MG63 (cell line): ENCODE measurements at places on chromosomes 11 and 22. TPM values are rescaled to one million over a fixed set of nuclear protein-coding genes. Genes with fewer than 3 reads are reported as not detected.

The HTR3B gene
- not detected in 2 replicates for total RNA-seq

GRCh38 chr11:128180441-128181087 is 406.8 kb downstream of the ETS1 start:
- peak; percentile 87 for DNase-seq

DNA sequence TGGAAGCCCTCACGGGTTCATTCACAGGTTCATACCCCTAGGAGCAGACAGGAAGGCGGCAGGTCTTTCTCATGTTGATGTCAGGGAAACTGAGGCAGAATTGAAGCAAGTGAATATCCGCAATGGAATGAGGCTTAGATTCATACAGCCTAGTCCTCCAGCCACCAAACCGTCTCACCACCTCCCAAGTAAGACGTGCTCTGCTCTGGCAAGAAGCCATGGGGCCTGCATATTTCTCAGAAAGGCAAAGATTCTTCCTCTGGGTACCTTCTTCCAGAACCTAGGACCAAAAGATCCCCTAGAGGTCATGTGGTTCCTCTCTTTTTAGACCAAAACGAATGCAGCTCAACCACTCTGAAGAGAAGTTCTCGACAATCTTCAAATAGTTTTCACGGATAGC is 1.7 kb downstream of the AP1B1 start:
- no peak for DNase-seq

The SBF2 gene
- total RNA-seq: 16.7 and 23.2 TPM in 2 replicates

DNA sequence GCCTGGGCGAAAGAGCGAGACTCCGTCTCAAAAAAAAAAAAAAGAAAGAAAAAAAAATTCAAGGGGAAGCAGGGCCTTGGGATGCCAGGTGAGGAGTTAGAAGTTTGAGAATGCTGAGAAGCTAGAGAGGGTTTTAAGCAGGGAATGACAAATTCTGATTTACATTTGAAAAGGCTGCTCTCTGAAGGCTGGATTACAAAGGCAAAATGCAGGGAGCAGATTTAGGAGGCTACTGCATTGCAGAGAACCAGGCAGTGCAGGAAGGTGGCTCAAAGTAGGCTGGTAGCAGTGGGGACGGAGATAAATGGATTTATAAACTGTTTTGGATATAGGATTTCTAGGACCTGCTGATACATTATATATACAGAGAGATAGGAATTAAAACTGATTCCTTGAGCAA is 66.6 kb downstream of the KCNC1 start:
- DNase-seq: no peak

DNA sequence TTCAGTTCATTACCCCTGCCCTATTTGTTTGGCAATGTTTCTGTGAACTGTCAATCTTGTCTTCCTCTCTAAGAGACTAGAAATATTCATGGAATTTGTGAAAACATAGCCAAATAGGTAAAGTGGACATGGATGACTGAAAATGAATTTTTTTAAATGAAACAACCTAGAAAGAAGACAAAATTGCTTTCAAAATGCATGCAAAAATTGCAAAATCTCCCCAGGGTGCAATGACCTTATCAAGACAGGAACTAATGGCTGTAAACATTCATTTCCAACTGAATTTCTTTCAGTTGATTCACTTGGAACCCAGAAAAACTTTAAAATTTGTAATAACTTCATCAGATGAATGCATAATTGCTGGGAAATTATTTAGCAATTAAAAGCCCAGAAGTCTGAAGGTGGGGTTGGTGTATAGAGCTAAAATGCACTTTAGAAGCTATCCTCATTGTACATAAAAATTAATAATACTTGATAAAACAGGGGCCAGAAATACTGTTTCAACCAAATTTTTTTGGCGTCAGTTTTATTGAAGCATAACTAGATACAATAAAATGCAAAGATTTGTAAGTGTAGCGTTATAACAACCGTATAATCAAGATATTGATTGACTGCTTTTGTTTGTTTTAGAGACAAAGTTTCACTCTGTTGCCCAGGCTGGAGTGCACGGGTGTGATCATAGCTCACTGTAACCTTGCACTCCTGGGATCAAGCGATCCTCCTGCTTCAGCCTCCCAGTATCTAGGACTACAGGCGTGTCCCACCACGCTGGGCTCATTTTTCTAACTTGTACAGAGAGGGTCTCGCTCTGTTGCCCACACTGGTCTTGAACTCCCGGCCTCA is 27.6 kb upstream of the SLC35C1 start:
- no peak for DNase-seq
